GM12878 (cell line): ENCODE measurements at places on chromosomes 6 and 20. TPM values are rescaled to one million over a fixed set of nuclear protein-coding genes. Genes with fewer than 3 reads are reported as not detected.

- no peaks in the 10 kb centered on the region for H3K27me3 ChIP-seq
- no peak overlapping the region for H3K4me3 ChIP-seq
- no peak for DNase-seq
- peaks cover 18% of the 10 kb centered on the region for H3K4me1 ChIP-seq
Observed at GRCh38 chr20:44896583-44896982, 11.1 kb downstream of the YWHAB start.

- no peaks in the 10 kb centered on the region for H3K36me3 ChIP-seq
- H3K4me1 ChIP-seq, result no peaks in the 10 kb centered on the region
- no peak overlapping the region for H3K4me3 ChIP-seq
- H3K27ac ChIP-seq, result no peak overlapping the region
- H3K27me3 ChIP-seq, result no peaks in the 10 kb centered on the region
Observed at GRCh38 chr6:168083514-168083885, 4.5 kb upstream of the FRMD1 start.

DNA sequence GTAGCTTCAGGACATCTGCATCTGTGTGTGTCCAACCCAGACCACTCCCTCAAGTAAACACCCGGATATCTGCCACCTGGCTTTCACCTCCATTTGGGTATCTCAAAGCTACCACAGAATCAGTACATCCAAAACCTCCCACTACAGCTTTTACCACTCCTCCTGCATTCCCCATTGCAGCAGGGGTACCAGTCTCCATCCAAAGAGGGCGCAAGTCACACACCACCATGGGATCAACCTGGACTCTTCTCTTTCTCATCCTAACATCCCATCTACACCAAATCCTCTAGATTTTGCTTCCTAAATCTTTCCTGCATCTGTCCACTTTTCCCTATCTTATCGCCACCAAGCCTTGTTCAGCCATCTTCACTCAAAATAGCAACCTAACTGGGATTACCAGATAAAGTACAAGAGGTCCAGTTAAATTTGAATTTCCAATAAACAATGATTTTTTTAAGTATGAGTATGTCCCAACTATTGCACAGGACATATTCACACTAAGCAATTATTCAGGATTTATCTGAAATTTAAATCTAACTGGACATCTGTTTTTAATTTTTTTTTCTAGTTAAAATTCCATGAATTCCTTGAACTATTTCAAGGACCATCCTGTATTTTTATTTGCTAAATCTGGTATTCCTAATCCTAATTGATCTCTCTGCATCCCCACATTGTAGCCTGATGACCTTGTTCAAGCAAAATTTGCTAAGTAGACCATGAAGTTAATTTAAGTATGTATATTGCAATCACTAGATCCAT is 164.3 kb upstream of the MLN start:
- H3K27me3 ChIP-seq, result no peaks in the 10 kb centered on the region
- H3K4me3 ChIP-seq, result no peak overlapping the region
- no peaks in the 10 kb centered on the region for H3K36me3 ChIP-seq

- no peak for DNase-seq
- H3K27ac ChIP-seq, result no peak overlapping the region
- no peaks in the 10 kb centered on the region for H3K27me3 ChIP-seq
- no peak overlapping the region for H3K4me3 ChIP-seq
Observed at GRCh38 chr6:164962805-164963204, 346.6 kb downstream of the C6orf118 start.

DNA sequence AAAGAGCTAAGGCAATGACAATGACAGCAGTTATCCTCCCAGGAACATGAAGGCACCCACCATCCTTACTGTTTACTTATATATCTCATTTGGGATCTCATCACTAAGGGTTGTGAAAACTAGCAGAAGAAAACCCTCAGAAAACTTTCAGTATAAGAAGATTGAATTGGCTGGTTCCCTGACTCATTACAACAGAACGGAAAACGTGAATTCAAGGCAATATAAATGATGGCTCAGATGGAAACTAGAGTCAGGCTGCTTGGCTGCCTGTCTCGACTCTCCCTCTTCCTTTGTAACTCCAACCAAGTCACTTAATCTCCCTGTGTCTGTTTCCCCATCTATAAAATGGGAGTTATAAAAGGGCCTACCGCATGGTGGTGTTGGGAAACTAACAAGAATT is 387.1 kb upstream of the JARID2 start:
- no peak for DNase-seq
- peaks cover 3% of the 10 kb centered on the region; the same call in 1 of the 2 replicates for H3K4me1 ChIP-seq
- H3K27ac ChIP-seq, result no peak overlapping the region
- H3K27me3 ChIP-seq, result no peaks in the 10 kb centered on the region
- H3K36me3 ChIP-seq, result no peaks in the 10 kb centered on the region

- H3K27me3 ChIP-seq, result no peaks in the 10 kb centered on the region
- no peak overlapping the region for H3K27ac ChIP-seq
- H3K4me1 ChIP-seq, result no peaks in the 10 kb centered on the region
- no peak overlapping the region for H3K4me3 ChIP-seq
Observed at GRCh38 chr6:165042912-165043311, 266.5 kb downstream of the C6orf118 start.

DNA sequence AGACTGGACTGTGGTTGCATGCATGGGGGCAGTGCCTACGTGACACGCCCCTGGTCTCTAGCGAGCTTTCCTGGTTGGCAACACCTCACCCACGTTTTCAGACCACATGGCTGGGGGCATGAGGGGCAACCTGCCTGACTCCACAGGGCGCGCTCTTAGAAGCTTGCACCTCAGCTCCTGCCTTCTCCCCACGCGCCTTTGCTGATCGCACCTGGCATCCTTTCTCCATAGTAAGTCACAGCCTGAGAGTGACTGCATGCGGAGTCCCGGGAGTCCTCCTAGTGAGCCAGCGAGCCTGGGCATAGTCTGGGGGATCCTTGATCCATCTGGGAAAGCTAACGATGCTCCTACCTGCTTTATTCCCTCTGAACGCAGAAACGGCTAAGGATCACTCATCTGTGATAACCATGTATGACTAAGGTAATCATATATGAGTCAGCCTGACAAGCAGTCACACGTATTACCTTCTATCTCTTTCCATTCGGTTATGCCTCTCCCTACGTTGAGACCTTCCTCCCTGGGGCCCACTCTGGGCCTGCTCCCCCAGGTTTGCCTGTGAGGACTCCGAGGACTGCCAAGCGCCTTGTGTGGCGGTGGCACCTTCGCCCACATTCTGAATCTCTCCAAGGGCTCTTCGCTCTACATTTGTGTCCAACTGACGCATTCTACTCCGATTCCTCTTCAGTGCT is 4.5 kb downstream of the TCFL5 start:
- H3K36me3 ChIP-seq, result no peaks in the 10 kb centered on the region
- H3K4me1 ChIP-seq, result peaks cover 5% of the 10 kb centered on the region
- H3K27me3 ChIP-seq, result no peaks in the 10 kb centered on the region

DNA sequence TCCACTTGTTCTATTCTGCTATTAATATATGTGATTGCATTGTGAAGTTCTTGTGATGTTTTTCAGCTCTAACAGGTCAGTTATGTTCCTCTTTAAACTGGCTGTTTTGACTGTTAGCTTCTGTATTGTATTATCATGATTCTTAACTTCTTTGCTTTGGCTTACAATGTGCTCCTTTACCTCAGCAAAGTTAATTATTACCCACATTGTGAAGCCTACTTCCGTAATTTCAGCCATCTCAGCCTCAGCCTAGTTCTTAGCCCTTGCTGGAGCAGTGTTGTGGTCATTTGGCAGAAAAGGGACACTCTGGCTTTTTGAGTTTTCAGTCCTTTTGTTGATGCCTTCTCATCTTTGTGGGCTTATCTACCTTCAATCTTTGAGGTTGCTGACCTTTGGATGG is 440.2 kb downstream of the TBC1D32 start:
- peak; percentile 15 for DNase-seq
- H3K4me1 ChIP-seq, result no peaks in the 10 kb centered on the region
- H3K27me3 ChIP-seq, result no peaks in the 10 kb centered on the region
- no peak overlapping the region for H3K27ac ChIP-seq

DNA sequence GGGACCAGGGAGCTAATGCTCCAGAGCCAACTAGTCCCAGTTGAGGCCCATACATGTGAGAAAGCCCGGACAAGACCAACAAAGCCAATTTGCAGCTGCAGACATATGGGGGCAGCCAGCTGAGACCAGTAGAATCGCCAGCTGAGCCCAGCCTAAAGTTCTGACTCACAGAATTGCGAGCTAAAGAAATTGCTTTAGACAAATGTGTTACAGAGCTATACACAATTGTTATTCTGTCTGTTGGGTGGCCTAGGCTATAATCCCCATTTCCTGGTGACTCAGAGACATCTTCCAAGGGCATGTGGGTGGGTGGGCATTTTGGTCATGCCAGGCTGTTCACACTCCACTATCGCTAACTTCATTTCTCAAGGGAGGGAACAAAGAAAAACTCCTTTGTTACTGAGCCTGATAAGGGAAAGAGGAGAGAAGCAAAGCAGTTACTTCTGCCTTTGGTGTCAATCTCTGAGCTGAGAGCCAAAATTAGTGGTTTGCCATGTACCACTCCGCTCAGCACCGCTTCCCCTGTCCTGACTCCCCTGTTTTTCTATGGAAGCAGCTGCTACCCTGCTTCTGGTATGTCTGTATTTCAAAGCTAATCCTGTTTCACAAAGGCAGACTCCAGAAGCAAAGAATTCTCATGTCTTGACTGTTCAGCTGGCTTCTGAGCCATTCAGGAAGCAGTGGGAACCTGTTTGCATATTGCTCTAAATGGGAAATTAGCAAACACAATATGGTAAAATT is 26.1 kb downstream of the SCP2D1 start:
- H3K4me1 ChIP-seq, result no peaks in the 10 kb centered on the region
- H3K27me3 ChIP-seq, result no peaks in the 10 kb centered on the region
- DNase-seq, result no peak
- H3K27ac ChIP-seq, result no peak overlapping the region
- no peak overlapping the region for H3K4me3 ChIP-seq

DNA sequence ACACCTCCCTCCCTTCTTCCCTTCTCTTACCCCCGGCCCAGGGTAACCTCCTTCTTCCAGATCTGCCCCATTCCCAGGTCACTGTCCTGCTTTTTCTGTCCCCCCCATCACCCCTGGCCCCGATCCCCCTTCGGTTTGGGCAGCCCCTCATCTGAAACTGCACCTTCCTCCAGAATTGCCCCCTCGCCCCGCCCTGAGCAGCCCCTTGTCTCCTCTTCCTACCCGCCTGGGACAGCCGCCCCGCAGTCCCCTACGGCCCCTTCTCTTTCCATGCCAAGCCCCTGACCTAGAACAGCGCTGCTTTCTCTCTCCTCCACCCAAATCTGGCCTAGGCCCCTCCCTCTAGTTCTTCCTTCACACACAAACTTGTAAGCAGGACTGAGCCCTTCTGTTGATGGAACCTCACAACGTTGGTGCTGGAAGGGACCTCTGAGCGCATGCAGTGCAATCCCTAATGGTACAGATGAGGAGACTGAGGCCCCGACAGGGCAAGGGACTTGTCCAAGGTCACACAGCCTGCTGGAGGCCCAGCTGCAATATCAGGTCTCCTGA is 630 bp downstream of the PPP2R5D start:
- H3K36me3 ChIP-seq, result peaks cover 6% of the 10 kb centered on the region; the same call in 1 of the 2 replicates
- H3K27me3 ChIP-seq, result no peaks in the 10 kb centered on the region
- H3K4me3 ChIP-seq, result peak overlapping the region; percentile 98
- peaks cover 17% of the 10 kb centered on the region for H3K4me1 ChIP-seq

GRCh38 chr6:127811900-127812570 is 88.8 kb downstream of the THEMIS start:
- no peak for DNase-seq
- H3K27me3 ChIP-seq, result no peaks in the 10 kb centered on the region
- H3K4me1 ChIP-seq, result no peaks in the 10 kb centered on the region
- H3K4me3 ChIP-seq, result no peak overlapping the region
- H3K36me3 ChIP-seq, result no peaks in the 10 kb centered on the region

DNA sequence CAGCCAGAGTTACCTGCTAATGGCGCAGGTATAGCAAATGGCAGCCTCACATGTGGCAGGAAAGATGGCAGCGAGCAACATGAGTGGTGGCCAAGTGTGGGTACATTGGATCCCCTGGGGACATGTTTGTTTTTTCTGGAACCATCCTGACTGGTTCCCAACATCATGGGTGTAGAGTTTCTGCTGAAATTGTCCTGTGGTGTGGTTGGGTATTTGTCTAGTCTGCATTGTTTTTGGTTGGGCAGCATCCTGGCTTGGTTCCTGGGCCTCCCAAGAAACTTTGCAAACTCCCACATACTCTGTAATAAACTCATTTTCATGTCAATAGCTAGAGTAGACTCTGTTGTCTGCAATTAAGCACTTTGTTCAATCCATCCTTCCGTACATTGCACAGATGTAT is 282.6 kb downstream of the CDC5L start:
- H3K4me1 ChIP-seq, result no peaks in the 10 kb centered on the region
- H3K27ac ChIP-seq, result no peak overlapping the region
- DNase-seq, result no peak
- no peak overlapping the region for H3K4me3 ChIP-seq

- H3K27ac ChIP-seq, result no peak overlapping the region
- no peaks in the 10 kb centered on the region for H3K27me3 ChIP-seq
- no peaks in the 10 kb centered on the region for H3K36me3 ChIP-seq
- H3K4me1 ChIP-seq, result no peaks in the 10 kb centered on the region
Observed at GRCh38 chr6:66065313-66065712, 358.3 kb upstream of the EYS start.

DNA sequence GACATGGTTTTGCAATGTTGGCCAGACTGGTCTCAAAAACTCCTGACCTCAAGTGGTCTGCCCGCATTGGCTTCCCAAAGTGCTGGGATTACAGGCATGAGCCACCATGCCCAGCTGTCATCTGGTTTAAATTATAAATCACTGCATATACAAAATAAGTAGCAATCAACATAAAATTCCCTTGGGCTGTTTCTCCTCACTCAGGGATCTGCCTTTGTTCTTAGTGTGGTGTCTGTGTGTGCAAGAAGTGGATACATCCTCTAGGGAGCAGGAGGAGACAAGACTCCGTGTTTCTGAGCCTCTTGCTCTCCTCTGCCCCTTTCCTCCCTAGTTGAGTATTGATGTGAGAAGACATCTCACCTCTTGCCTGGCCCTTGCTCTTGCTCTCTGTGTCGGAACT is 65.2 kb upstream of the ADGRF4 start:
- DNase-seq, result no peak
- no peak overlapping the region for H3K4me3 ChIP-seq
- H3K4me1 ChIP-seq, result no peaks in the 10 kb centered on the region
- no peaks in the 10 kb centered on the region for H3K36me3 ChIP-seq

GOPC gene
- 18.6 and 19.1 TPM in 2 replicates for total RNA-seq

ADGRF5 gene
- total RNA-seq, result 0.13 TPM in 2 replicates

TMC2 gene
- total RNA-seq, result not detected in 2 replicates

FAM217B gene
- 15.1 and 16.0 TPM in 2 replicates for total RNA-seq

PSORS1C1 gene
- 0.64 TPM in 1 of 2 replicates, not detected in the other for total RNA-seq

CST5 gene
- not detected in 2 replicates for total RNA-seq

RARS2 gene
- total RNA-seq, result 23.8 and 26.9 TPM in 2 replicates

BACH2 gene
- total RNA-seq, result 0.16 and 0.28 TPM in 2 replicates

ZNF165 gene
- 2.5 and 2.6 TPM in 2 replicates for total RNA-seq

C20orf96 gene
- total RNA-seq, result 7.4 and 8.4 TPM in 2 replicates
